Occipital lobe (tissue), 3 donors: ENCODE measurements at places on chromosomes 5 and 9. TPM values are rescaled to one million over a fixed set of nuclear protein-coding genes. Genes with fewer than 3 reads are reported as not detected.

ARID3C gene
- total RNA-seq: not detected

PFN3 gene
- total RNA-seq: not detected

- DNase-seq: no peak
These were observed 325.9 kb upstream of the CYLC2 start for GRCh38 chr9:102669220-102669619.

MSMP gene
- total RNA-seq: not detected
